Progenitor cell of endocrine pancreas (in vitro differentiated cells): ENCODE measurements at places on chromosomes 1 and 21.

DNA sequence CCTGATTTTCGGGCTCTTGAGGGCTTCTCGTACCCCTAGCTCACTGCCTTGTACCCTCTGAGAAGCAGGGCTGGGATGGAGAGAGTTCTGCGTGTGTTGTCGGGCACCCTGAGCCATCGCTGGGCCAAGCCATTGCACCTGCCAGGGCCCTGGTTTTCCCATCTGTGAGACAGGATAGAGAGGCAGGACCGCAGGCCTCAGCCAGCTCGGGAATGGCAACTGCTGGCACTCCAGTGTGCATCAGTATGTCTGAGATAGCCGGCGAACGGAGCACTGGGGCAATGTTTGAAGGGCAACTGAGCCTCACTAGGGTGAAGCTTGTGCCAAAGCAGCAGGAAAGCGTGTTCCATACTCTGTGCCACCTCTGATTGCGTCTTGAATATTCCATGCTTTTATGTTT lies 66.9 kb downstream of the TENT5C start:
- DNase-seq: no peak

DNA sequence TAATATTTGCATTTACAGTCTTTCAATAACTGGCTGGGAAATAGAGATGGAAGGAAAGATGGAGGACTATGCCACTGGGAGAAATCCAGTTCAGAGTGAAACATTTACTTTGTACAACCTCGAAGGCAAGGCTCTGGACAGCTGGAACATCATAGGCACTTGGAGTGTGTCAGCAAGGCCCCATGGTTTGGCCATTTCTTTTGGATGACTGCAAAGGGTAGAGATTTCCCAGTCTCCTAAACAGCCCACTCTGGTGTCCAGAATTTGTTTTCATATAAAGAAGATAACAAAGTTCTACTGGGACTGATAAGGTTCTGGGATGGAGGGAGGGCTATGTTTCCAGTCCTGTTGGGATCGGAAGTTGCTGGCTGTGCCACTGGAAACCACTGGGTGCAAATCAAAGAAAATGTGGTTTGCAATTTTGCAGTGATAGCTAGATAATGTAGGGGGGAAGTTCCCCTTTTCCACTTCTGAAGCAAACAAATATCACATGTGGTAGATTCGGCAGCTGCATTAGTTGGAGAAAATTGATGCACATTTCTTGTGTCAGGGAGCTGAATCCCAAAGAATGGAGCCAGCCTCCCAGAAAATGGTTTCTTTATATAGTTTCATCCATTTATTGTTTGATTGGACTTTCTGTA lies 16.2 kb downstream of the KCND3 start:
- no peak for DNase-seq

GRCh38 chr1:240337781-240338180 lies 246.1 kb downstream of the FMN2 start:
- DNase-seq: no peak

DNA sequence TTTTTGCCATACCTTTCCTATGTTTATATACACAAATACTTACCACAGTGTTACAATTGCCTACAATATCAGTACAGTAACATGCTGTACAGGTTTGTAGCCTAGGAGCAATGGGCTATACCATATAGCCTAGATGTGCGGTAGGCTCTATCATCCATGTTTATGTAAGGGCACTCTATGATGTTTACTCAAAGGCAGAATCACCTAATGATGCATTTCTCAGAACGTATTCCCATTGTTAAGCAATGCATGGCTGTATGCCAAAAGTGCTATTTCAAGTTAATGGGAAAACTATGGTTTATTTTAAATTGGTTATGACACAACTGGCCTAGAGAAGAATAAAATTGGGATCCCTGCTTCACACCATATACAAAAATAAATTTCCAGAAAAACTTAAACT lies 36.9 kb upstream of the DISP1 start:
- no peak for DNase-seq

- DNase-seq: peak; percentile 29
Measured at GRCh38 chr1:231806623-231807495, 180.3 kb downstream of the DISC1 start.

GRCh38 chr1:161266202-161266601 lies 7.7 kb downstream of the PCP4L1 start:
- DNase-seq: no peak

DNA sequence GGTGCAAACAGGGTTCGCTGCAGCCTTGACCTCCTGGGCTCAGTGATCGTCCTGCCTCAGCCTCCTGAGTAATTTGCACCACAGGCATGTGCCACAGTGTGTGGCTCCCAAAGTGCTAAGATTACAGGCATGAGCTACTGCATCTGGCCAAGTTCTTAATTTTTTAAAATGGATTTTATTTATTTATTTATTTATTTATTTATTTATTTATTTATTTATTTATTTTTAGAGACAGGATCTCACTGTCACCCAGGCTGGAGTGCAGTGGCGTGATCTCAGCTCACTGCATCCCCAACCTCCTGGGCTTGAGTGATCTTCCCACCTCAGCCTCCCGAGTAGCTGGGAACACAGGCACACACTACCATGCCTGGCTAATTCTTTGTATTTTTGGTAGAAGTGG lies 54.7 kb downstream of the KIF1B start:
- DNase-seq: no peak

- no peak for DNase-seq
Measured at GRCh38 chr1:203038217-203038741, 12.0 kb downstream of the PPFIA4 start.

- DNase-seq: no peak
Measured at GRCh38 chr1:96372881-96373280, 348.7 kb upstream of the PTBP2 start.

DNA sequence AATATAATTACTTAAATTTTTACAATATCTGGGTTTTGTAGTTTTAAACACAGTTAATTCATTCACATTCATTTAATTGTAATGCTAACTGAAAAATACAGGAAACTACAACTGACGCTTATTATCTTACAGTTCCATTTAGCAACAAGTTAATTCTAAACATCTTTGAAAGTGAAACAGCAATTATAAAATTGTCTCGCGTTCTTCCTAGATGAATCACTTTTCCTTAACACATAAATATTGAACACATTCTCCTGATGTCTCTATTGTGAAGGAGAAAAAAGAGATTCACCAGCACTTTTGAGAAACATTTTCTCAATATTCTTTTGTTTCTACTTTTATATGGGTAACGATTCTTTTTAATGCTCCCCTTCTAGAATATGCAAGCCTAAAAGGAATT lies 6.4 kb downstream of the PTGFR start:
- no peak for DNase-seq

DNA sequence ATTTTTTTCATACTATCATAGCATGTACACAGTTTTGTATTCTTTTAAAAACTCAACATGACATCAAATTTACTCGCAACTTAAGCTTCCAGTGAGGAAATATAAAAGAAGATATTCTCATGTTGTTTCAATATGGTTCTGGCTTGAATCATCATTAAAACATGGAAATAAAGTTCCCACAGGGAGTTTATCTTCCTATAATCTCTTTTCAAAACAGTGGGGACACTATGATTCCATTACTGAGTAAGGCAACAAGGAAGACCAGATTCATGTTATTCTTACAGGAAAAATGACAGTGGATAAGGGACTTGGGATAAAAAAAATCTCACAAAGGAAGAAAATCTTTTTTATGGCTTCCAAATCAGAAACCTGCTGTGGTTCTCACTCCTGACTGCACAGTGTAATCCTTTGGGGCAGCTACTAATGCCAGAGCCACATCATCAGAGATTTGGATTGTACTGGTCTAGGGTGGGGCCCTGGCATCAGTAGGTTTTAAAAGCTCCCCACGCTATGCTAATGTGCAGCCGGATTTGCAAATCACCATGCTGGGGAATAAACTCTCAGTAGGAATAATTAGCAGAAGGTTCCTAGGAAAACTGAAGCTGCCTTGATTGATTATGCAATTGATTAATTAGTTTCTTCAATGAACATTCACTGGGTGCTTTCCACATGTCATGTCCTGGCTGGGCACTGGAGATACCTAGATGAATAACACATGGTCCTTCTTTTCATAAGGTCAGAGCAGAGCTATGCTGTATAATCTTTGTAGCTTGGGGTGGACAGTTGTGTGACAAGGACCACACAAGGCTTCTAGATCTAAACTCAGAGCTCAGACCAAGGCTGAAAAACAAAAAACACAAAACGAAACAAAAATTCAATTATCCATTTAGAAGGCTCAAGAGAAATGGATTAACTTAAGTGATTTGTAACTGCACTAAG lies 71.1 kb upstream of the C8B start:
- DNase-seq: no peak

GRCh38 chr1:225449261-225449660 lies 21.4 kb upstream of the LBR start:
- DNase-seq: no peak

- DNase-seq: no peak
Measured at GRCh38 chr21:41086569-41086968, 81.4 kb upstream of the BACE2 start.

DNA sequence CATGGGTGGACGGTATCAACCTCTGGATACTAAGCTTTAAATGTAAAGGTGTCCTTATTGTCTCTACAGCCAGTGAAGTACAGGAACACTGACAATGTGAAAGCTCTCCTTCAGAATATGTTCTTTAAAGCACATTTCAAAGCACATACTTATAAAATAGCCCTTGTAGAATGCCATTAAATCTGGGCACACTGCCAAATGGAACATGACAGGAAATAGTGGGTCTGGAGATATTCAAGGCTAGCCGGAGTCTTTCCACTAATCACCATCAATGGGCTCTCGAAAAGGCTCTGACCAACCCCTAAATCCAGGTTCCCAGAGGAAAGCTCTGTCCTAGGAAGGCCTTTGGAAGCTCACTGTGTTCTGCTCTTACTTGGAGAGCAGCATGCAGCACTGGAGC lies 46.6 kb downstream of the PLD5 start:
- no peak for DNase-seq

DNA sequence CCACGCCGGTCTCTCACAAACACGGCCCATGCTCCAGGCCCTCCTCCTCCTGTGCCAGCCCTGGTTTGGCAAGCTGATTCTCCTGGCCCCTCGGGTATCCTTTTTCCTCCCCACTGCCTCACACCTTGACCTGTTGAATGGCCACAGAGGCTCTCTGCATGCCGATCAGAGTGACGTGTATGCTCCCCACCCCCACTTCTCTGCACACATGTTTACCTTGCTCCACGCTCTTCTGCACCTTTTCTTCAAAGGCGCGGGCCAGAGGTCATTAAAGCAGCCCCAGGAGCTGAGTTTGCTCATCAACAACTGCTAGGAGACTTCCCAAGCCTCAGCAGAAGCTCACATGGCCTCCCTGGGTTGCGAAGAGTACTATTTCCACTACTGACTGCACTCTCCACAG lies 139.3 kb upstream of the EDN2 start:
- no peak for DNase-seq

DNA sequence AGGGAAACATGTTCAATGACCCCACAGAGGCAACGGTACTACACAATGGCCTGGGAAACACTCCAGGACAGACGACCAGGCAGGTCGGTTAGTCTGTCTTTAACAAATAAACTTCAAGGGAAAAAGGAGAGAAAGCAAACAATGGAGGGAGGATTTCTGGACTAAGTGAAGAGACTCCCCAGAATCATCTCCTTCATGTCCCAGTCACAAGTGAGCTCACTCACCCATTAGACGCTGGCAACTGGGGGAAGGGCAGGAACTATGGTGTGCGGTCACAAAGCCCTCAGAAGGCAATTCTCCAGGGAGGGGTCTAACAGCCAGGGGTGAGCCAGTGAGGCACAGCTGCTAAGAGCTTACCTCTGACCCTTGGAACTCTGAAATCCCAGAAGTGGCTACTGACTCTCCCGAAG lies 55.7 kb upstream of the NADK start:
- no peak for DNase-seq

DNA sequence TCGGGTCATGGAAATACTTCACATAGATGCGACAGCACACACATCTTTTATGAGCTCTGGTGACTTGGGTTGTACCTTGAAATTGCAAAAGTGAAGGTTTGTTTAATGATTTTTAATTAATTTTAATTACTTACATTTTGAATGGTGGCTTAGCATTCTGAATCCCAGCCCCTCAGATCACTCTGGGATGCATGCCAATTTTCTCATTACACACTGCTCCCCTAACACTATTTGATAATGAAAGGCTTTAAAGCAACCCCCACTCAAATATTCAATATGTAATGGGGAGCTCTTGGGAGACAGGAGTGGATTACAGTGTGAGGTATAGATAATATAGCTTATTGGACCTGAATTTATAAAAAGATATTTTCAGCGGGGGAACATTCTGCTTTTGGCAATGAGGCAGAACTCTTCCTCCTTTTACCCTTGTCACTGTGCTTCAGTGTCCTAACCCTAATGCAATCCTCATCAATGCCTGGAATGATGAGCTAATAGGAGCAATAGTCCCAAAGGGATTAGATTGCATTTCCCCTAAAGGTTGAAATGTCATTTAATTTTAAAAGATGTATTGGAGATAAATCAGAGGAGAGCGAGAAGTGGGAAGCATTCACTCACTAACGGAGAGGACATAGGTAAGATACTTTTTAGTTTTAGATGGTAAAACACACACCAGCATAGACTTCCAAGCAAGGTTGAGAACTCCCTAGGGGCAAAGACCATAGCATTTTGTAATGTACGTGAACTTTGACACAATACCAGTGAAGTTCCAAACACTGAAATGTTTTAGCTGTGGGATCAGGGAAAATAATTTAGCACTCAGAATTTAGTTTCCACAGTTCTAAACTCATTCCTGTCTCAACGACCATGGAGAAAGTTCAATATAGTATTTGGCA lies 384.1 kb upstream of the PLXNA2 start:
- DNase-seq: no peak

- DNase-seq: no peak
Measured at GRCh38 chr1:18110598-18110939, 3.0 kb downstream of the IGSF21 start.

DNA sequence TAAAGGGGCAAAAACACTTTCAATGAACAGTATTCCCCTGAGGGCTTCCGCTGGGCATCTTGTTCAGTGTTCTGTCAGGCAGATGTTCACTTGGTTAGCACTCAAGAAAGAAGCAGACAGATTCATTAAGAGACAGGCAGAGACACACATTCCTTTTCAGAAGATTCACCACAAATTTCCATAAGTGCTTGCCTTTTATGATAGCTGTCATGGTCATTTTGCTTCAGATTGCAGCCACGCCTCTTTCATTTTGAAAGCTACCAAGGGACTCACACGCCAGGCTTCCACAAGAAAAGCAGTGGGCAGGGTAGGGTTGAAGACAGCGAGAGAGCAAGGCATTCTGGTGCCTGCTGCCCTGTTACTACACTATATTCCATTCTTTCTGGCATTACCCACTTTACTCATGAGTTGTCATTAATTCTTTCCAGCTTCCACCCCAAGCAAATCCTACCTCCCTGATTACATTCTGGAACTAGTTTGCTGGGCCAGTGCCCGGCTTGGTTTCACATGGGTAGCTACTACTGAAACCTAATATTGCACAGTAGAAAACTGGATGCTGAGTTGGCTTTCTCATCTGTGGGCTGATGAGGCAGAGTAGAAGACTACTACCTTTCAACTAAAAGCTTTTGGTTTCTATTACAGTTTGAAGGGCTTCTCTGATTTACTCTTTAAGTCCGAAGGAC lies 91.2 kb upstream of the COL24A1 start:
- DNase-seq: no peak
